ENCODE measurements at places on chromosomes 7 and 10.

DNA sequence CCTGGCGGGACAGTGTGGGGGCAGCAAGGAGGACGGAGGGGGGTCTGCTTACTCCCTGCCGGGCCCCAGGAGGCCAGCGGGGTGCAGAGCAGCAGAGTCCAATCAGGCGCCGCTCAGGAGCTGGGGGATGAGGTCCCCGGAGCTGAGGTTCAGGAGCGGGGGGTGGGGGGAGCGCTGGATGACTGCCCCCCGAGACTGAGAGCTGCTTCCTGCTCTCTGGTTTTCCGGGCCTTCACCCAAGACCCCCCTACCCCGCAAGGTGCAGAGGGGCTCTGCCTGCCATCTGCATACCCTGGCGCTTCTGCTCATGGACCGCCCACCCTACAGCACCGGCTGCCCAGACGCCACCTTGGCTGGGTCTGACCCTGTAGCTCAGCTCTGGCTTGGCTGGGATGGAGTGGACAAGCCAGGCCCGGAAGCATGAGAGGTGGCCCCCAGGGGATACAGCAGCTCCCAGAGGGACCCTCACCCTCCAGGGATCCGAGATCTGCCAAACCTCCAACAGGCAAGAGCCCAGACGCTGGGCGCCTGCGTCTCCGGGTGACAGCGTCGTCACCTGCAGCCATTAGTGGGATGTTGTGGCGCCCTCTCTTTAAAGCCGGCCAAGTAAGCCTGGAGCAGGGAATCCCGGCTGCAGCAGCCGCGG is 930 bp downstream of the KNDC1 start:
- no peak for DNase-seq

- DNase-seq = no peak
Measured at GRCh38 chr7:75879771-75880184, 944 bp downstream of the RHBDD2 start.

GRCh38 chr10:36182179-36182566 is 540.1 kb upstream of the FZD8 start:
- no peak for DNase-seq

- no peak for DNase-seq
Measured at GRCh38 chr10:98276311-98276710, 8.3 kb upstream of the LOXL4 start.

Measured in NT2/D1 (cell line).